AG08396 (cell line): ENCODE measurements at places on chromosomes 2 and 18.

DNA sequence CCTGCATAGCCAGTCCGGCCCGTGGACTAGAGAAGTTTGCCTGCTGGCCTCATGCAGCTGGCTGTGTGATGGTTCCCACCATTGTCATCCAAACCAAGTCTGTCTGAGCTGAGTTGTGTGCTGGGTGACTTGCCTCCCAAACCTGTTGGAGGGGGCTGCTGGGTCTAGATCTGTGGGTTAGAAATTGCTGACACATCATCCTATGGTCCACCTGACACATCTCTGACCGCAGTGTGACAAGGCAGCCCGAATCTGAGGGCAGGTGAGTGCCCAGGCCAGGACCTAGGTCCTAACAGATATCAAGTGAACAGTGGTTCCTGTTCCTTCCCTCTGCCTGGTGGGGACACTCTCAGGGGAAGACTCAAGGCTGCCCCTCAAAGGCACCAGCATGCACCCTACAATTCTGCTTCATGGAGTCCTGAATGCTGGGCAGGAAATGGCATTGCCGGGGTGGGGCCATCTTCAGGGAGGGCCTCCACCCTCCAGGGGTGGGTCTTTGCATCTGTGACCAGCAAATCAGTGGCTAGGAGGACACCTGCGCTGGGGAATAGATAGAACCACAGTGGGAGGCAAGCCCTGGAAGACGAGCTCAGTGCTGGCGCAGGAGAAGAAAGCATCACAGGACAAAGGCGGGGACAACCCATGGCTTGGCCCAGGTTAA is 117.9 kb upstream of the ID2 start:
- no peak for DNase-seq

DNA sequence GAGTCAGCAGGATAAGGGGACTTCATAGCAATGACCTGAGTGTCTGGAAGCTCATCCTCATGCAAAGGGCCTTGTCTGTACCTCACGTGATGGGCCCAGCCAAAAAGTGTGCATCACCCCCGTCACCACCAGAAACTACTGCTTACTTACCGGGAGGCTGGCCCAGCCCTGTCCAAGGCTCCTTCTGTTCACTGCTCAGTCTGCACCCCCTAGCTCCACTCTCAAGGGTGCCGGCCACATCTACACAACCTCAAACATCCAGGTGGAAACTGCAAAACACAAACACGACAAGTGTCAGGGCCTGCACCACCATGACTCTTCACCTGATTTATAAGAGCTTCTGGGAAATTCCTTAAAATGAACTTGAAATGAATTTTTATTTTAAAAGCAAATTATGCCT is 55.1 kb downstream of the ADD2 start:
- DNase-seq: no peak

- DNase-seq: no peak
These were observed 6.2 kb downstream of the MAL start for GRCh38 chr2:95031726-95032116.

- DNase-seq: no peak
These were observed 97.7 kb upstream of the CTDP1 start for GRCh38 chr18:79581911-79582310.

DNA sequence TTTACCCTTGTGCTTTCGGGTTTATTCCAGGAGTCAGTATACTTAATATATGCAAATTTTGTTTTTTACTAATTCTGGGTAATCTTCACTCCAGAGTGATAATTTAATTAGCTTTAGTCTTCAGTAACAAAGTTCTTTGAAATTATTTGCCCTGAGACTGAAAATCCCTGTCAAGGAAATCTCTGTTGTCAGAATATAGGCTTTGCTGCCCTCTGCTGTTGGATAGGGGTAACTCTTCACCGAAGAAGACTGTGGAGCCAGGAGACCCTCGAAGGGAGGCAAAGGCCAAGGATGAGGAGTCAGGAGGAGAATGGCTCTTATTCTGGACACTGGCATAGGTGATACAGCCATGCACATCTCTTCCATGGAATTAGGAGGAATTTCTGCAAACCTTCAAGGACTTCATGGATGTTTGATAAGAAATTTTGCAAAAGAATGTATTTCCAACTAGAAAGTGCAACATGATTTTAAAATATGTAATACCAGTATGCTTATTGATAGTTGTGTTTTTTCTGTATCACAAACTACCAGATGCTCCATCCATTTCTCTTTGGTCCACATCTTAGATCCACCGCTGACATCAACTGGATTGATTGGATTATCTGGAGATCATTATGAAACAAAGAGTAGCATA is 182.3 kb downstream of the RDH14 start:
- peak; percentile 53 for DNase-seq

DNA sequence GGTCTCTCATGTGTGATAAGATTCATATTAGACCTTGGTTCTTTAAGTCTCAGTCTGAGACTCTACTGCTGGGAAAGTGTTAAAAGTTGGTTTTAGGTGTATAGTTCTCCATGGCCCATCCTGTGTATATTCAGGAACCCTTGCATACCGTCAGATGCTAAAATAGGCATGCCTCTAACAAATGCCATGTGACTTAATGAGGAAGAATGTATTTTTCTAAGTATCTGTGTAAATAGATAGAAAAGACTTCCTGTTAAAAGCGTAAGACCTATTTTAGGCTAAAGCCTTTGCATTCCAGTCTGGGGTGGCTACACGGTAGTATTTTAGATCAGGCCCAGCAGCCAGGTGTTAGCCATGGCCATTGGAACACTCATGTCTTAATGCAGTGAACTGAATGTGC is 73.3 kb downstream of the RHBDD1 start:
- no peak for DNase-seq

DNA sequence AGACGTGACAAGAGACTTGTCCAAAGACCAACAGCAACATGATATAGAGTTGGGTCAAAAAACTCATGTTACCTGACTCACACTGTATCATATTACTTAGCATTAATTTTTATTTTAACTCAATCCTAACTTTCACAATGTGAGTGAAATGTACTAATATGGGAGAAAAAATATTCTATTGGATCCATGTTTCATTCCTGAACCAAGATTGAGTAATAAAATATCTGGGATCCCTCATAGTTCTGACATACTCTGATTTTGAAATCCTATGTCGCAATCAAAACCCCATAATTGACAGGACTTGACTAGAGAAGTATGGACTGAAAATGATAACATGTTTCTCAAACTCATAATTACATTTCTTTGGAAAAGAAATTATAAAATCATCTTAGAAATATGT is 190.4 kb downstream of the RIT2 start:
- DNase-seq: no peak

DNA sequence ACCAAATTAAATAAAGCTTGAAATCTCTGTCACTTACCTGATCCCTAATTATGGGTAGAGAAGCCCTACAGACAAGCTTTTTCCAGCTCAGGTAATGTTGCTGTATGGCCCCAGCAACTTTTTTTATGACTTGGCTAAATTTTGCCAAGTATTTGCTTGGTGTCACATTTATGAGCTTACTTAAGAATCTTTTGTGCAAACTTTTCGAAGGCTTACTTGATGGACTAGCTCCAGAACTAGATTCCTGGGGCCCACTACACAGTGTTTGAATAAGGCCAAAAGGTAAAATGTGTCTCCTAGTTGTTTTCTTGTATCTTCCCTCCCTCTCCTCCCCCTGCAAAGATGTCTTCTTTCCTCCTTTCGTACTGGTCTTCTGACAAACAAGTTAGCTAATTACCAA is 257.9 kb downstream of the OSR1 start:
- DNase-seq: no peak

- DNase-seq: no peak
These were observed 28.3 kb downstream of the MTHFD2 start for GRCh38 chr2:74226648-74227213.

GRCh38 chr2:188369365-188369764 is 77.7 kb downstream of the GULP1 start:
- peak; percentile 36 for DNase-seq

DNA sequence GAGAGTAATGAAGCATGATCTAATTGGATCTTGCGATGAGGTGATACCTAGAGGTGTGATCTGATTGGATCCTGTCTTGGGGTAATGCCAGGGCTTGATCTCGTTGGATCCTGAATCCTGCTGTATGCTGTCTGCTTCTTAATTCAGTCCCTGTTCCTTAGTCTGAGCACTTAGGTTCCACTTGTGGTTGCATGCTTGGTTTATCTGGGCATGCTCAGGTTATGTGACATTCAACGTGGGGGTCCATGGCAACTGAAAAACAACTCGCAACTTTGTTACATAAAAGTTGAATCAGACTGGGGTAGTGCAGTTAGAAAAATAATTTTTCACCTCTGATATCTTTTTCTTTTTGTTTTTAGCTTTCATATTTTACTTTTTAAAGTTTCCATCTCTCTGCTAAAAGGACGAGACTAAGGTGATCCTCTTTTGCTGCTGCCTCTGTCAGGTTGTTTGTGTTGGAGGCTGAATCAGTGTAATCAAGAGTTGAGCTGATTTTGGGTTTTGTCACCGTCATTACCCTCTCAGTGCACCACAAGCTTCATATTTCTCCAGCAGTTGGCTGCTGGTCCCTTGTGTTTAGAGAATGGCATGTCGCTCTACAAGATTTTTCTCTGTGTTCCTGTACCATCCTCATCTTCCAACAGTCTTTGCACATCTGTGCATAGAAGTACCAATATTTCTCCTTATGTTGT is 67.9 kb downstream of the NCOA1 start:
- DNase-seq: no peak

DNA sequence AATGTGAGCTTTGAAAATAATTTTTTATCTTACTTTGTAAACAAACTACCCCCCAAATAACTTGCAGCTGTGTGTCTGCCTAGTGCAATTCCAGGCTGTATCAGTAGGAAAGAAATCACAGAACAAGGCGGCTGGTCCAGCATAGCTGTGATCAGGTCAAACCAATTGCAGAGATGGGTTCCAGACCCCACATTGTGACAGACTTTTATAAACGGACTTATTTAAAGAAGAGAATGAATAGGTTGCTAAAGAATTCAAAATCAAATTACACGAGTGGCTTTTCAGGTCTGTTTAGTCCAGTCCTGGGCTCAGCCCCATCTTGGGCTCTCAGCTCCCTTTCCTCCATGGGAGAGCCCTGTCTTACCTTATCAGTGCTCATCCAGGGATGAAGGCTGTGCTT is 11.1 kb downstream of the BMP10 start:
- no peak for DNase-seq
